RCC 7860 (cell line): ENCODE measurements at places on chromosomes 6 and 20.

DNA sequence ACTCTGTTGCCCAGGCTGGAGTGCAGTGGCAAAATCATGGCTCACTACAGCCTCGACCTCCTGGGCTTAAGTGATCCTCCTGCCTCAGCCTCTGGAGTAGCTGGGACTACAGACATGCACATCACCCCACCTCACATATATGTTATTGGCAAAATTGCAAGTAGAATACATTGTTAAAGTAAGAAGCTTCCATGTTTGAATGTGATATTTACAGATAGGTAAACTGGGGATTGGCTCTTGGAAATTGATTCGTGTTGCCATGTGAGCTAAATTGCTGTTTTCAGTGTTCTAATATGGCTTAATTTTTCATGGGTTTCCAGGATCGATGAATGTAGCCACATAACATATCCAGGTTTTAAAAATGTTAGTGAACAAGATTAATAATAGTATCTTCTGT lies 149.0 kb upstream of the ZNF217 start:
- DNase-seq: no peak

DNA sequence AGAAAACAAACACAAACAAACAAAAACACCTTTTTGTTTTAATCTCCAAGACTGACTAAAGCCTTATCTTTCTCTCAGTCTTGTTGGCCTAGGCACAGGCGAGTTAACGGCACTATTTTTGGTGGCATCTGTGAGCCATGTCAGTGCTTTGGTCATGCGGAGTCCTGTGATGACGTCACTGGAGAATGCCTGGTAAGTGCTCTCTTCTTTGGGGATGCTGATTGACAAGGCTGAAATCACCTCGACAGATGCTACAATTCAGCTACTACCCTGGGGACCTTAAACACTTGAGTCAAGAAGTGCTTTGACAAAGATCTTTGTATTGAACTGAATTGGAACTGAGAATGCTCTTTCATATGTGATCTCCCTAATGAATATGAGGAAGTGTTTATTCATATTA lies 384.1 kb downstream of the LAMA2 start:
- no peak for DNase-seq

DNA sequence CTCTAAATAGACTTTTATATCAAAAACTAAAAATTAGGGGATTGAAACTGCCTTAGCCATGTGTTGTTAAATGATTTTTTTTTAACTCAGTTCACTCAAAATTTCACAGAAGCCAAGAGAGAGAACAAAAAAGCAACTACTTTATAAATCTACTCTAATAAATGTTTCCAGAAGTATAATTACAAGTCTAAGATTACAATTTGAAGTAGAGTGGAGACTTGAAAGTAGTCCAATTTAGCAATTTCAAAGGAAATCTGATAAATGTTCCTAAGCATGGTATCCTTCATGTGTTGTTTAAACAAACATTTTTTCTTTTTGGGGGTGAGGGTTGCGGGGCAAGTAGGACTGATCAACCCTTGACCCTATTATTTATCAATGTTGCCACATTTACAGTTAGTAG lies 72.6 kb downstream of the PHIP start:
- DNase-seq: no peak

DNA sequence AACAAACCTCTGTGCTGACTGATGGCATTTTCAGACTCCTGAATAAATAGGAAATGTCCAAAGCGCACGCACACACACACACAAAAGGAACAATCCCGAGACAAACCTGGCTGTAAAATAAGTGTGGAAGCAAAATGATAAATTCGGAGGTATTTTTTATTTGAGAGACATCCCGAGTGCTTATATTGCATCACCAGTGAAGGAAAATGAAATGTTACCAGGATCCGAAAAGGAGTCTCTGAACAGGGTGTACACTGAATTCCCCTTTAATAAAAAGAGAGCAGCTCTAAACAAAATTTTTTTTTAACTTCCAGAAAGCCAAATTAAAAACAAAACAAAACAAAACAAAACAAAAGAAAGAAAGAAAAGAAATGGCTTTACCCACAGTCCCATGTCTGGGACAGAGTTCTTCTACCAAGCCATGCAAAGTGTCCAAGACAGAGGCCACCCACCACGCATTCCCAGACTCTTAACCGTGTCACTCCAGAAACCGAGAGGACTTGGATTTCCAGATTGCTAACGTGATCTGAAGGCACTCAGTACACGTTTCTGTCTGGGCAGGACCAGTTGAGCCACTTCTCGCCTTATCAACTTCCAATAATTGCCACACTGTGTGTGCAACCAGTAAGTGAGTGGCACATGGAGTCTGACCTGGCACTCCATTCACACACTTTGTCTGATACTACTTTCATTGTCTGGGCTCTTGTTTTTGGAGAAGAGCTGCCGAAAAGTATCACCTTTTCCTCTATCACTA lies 817 bp downstream of the ME1 start:
- DNase-seq: peak; percentile 41

DNA sequence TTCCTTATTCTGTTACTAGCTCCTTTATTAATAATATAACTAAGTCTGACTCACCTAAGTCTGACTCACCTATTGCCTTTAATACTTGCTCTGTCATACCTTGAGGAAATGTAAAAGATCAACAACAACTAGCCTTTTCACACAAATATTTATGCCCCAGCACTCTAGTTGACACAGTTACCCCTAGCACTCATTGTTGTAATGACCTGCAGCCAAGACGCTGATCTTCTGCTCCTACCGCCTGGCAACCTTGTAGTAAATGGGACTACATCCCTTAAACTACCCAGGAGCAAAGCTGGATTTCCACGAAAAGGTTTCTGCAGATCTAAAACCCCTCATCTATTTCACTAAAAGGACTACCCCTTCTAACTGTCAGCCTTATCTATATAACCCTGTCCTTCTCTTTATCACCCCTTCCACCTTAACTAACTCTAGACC lies 90.0 kb downstream of the PLG start:
- DNase-seq: no peak

GRCh38 chr6:111267764-111268333 lies 180.5 kb downstream of the SLC16A10 start:
- DNase-seq: no peak

DNA sequence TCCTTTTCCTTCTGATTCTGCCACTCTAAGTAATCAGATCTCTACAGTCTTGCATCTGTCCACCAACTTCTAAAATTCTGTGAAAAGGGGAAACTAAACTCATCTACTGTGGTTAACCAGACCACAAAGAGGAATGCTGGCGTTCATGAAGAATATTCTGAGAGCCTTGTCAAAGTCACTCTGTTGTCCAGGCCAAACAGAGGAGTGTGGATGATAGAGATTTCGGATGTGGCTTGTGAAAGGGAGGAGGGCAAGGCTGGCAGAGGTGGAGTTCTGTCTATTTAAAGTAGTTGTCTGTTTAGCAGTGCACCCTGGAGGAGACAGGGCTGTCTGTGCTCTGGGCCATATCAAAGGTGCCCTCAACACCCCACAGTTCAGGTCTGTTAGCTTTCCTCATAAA lies 33.9 kb downstream of the CCN2 start:
- DNase-seq: no peak

- no peak for DNase-seq
These were observed 31.7 kb downstream of the UTRN start for GRCh38 chr6:144316862-144317195.

- no peak for DNase-seq
These were observed 21.9 kb downstream of the NEDD9 start for GRCh38 chr6:11210386-11211138.

DNA sequence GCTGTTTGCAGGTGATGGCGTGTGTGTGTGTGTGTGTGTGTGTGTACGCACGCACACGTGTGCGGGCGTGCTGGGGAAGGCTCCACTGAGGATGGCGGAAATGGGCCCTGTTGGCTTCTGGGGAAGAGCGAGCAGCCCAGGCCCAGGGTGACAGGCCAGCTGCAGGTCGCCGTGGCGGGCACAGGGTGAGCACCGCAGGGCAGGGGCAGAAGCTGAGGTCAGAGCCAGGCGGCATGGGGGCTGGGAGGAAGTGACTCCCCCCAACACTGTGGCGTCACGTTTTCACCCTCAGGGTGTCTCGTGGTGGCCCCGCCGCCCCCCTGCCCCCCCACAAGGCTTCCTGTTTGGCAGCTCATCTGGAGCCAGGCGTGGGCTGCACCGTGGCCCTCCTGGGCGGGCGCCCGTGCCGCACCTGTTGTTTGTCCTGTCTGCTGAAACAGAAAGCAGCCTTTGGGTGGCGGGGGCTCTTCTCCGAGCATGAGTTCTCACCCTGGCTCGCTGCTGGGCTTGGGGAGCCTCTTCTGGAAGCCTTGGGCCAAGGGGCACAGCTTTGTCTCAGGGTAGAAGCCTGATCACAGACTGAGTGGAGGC lies 7.1 kb downstream of the RBM38 start:
- no peak for DNase-seq

- DNase-seq: no peak
These were observed 276.7 kb downstream of the PLCB1 start for GRCh38 chr20:8408587-8409307.

DNA sequence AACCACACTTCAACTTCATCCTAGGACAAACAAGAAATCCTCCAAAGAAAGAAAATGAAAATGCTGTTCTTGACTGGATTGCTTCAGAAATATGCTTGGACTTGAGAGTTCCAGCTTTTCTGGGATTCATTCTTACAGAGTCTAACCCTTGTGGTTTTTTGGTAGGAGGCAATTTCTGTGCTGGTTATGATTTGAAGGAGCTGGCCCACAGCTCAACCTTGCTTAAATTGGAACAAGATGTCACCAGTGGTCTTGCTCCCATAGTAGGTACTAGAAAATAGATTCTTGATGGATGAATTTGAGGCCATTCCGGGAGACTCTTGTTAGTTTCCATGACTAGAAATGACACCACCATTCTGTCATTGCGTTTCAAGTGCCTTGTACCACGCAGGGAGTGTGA lies 54.3 kb upstream of the BMP6 start:
- no peak for DNase-seq

DNA sequence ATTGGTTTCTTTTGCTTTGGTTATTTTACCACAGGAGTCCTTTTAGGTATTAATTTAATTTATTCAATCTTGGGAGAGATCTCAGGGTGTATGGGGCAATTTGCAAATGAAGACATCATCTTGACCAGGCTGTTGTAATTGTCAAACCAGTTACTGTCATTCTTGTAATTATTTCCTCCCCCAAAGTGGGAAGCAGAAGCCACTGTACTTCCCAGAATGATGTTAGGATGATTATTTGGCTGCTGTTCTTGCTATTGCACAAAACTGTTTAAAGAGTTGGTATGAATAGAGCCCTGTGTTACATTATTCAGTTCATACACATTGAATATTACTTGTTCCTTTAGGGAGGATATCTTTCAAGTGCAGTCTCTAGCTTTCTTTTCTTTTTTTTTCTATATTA lies 1.7 kb downstream of the TAAR6 start:
- DNase-seq: no peak

- DNase-seq: no peak
These were observed 271.5 kb downstream of the FOXA2 start for GRCh38 chr20:22312744-22313346.

DNA sequence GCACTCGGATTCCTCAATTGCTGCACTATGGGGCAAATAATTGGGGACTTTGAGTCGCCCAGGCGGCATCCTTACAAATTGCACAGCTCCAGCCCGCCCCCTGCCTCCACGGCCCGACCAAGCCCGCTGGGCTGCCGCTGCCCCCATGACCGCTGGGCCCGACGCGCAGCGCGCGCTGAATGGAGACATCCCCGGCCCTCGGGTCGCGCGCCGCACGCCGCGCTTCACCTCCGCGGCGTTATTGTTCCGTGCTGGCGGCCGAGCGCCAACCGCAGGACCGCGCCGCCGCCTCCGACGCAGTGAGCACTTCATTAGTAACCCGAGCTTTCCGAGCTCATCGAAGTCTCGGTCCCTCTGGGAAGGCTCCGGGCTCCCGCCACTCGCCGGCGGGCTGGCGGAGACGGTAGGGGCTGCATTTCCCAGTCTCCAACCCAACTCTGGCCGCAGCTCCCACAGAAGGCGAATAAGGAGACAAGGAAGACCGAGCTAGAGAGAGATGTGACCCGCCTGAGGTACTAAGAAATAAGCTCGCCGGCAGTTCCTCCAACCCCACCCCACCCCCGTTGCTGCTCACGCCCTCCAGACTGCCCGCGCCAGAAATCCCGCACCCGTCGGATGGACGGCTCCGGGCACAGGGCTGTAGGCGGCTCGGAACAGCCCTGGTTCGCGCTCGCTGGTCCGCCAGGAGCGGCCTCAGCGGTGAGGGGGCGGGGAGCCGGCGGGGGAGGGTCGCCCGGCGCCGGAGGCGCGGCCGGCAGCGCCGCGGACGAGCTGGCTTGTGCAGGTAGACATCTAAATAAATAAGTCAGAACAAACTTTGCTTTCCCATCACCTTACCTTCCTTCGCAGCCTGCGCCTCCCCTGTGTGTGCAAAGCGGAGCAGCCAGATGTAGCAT lies 703 bp downstream of the EPHA7 start:
- DNase-seq: no peak

- no peak for DNase-seq
These were observed 155.6 kb downstream of the CD83 start for GRCh38 chr6:14273191-14273590.

DNA sequence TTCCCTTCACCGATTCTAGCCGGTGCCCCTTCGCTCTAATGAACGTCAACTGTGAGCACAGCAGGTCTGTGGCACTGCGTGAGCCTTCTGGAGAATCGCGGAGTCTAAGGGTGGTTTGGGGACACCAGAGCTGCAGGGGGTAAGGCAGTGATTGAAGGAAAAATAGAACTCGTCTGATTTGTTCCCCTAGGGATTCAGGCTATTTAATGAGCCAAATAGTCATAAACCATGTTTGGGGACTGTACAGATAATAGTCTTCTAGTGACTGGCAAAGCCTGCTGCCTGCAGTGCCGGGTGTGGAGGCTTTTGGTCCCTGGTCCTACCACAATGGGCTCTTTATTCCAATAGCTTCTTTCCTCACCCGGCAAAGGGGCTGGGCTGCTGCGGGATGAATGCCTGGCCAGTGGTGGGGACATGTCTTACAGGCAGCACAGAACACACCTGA lies 11.1 kb upstream of the NTSR1 start:
- no peak for DNase-seq

GRCh38 chr20:45247865-45248264 lies 6.5 kb downstream of the SLPI start:
- no peak for DNase-seq

DNA sequence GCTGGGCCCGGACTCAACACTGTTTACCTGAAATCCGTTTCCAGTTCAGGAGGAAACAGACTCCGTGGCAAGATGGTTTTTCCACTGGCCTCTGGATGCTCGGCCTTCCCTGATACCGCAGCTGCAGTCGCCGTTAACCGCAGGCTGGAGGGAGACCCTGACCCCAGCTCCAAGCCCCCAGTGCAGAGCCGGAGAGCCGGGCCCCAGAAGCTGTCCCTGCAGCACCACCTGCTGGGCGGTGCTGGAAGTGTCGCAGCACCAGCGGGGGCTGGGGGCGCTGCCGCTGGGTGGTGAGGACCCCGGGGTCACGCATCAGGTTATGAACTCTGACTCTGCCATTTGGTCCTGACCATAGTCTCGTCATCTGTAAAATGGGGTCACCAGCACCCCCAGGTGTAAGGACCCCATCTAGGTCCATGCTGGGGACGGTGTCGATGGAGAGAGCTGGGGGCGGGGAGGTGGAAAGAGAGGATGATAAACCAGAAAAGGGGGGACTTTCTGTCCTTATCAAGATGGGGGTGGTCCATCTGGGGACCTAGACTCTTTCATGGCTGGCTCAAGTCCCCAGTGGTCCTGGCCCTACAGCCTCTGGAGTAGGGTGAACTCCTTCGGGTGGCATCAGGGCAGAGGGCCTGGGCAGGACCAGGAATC lies 20.8 kb upstream of the CHRNA4 start:
- no peak for DNase-seq

GRCh38 chr20:58524814-58525213 lies 9.6 kb upstream of the APCDD1L start:
- DNase-seq: peak; percentile 99
